ENCODE measurements at places on chromosomes 7 and 10.

- DNase-seq = no peak
Measured at GRCh38 chr10:62687230-62687748, 117.2 kb upstream of the ADO start.

DNA sequence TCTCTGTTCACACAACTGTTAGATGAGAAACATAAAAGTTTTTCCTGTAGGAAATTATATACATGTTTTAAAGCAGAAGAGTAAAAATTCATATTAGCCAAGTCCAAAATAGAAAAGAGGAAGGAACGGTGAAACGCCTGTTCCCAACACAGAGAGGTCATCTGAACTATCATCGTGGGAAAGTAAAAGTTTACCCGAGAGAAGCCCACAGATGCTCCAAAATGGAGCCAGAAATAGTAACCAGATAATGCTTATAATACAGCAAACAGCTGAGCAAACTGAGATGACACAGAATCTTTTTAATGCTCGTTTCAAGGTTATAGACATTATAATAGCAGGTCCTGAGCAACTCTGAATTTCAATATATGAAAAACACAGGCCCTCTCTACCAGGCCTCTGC lies 24.5 kb downstream of the FRMD4A start:
- no peak for DNase-seq

DNA sequence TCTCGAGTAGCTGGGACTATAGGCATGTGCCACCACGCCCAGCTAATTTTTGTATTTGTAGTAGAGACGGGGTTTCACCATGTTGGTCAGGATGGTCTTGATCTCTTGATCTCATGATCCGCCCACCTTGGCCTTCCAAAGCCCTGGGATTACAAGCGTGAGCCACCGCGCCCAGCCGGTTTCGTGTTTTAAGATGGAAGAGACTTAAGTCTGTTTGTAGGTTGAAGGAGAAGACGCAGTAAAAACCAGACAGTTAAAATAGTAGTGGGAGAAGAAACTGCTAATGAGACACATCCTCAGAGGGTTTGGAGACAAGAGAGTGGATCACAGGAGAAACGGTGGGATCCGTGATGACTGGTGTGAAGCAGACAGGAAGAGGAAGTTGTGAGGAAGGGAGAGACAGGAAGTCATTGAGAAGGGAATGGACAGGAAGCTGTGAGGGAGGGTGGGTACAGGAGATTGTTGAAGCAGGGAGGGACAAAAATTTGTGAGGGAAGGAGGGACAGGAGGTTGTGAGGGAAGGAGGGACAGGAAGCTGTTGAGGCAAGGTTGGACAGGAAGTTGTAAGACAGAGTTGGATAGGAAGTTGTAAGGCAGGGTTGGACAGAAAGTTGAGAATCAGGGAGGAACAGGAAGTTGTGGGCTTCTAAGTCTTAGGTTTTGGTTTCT lies 115.5 kb downstream of the WDFY4 start:
- no peak for DNase-seq

GRCh38 chr10:34815185-34816084 lies at the start of gene PARD3:
Gene PARD3, minus strand, starts transcription at chr10:34815296. Its CDS starts 301 bp downstream, at chr10:34814995.
- DNase-seq = no peak

GRCh38 chr7:100432053-100432452 lies 2.4 kb downstream of the MEPCE start:
- DNase-seq = no peak

DNA sequence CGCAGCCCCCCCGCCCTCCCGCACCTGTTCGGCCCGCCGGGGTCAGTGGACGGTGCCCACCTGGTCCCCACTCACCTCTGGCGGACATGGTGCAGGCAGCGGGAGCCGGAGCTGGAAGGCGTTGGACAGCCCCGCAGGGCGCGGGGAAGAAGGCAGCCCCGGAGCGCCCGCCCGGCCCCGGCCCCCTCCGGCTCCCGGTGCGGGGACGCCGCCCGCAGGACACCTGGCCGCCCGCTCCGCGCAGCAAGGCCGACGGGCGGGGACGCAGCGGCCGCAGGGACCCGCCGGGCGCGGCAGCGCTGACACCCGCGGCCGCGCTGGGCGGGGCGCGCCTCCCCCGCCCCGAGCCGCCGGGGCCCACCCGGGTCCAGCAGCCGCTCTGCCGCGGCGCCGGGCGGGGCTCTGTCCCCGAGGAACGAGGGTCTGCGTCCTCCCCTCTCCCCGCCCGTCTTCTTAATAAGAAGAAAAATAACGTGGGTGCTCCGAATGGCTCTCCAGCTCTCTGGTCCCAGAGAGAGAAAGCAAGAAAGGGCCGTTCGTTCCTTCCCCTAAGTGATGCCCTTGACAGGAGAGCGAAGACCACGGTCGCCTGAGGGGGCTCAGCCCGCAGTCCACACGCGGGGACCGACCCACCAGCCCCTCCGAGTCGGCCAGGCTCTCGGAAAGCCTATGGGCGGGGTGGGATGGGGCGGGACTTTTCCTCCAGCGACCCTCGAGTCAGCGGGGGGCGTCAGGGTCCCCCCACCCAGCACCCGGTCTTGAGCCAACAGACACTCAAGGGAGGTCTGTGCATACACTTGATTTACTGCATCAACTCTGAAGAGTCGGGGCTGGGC lies 53.4 kb upstream of the FHIP2A start:
- no peak for DNase-seq

All from activated CD4-positive, alpha-beta T cell treated with anti-CD3 and anti-CD28 coated beads for 1 hour (primary cell).